Amniotic stem cell (primary cell): ENCODE measurements at places on chromosomes 3 and 15.

DNA sequence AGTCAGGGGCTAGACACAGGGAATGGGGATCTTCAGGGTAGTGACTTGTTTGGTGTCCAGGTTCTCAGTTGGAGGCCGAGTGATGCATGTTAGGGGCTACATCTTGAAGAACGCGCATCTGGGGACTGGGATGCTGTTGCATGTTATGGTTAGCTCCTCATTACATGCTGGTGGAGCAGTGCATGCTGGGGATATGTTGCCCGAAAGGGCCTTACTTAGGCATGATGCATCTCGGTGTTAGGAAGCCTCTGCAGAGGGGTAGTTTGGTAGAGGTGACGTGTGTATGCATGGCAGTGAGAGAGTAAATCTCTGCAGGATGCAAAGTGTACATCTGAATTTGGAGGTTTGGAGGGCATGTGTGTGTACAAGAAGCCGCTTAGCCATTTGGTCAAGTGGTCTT is 2.4 kb downstream of the EIF4G1 start:
- no peak for DNase-seq

GRCh38 chr3:46312991-46313390 is 40.9 kb upstream of the CCR2 start:
- no peak for DNase-seq

DNA sequence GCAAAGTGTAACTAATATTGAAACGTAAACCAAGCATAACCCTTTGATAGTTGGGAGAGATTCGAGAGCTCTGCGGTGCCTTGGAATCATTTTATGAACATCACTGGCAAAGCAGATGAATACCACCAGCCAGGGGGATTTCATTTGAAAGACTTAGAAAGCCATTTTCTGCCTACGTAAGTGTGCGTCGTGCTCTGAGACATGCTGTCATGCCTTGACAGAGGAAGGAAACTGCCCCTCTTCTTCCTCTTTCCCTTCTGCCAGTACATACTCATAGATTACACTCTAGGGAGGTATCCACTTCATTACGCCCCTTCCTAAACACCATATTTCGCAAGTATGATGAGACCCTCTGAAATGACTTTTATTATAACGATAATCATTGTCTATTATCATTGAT is 3.3 kb upstream of the MTHFS start:
- no peak for DNase-seq

DNA sequence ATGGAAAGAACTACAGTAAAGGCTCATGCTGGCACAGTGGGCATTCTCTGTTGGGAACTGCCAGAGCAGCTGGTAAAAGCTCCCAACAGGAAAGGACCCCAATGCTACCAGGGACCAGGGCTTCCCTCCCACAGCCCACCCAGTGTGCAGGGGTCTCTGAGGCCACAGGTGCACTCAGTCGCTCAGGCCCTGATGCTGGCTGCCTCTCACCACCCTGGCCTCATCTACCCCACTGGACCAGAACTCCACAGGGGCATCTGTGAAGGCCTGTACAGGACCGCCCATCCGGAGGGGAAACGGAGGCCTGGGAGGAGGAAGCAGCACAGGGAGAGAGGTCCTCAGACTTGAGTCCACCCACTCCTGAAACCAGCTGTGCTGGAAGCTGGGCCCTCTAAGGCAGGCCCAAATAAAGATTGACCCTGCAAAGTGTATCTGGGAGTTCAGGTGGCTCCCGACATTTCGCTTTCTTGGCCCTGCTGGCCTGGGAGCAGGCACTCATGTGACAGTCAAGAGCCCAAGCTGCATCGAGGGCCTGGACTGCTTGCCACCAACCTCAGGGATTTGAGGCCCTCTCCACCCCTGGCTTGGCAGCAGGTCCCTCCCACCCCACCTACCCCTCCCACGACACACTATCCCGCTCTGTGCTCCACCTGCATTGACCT is 12.7 kb downstream of the KLF15 start:
- no peak for DNase-seq

DNA sequence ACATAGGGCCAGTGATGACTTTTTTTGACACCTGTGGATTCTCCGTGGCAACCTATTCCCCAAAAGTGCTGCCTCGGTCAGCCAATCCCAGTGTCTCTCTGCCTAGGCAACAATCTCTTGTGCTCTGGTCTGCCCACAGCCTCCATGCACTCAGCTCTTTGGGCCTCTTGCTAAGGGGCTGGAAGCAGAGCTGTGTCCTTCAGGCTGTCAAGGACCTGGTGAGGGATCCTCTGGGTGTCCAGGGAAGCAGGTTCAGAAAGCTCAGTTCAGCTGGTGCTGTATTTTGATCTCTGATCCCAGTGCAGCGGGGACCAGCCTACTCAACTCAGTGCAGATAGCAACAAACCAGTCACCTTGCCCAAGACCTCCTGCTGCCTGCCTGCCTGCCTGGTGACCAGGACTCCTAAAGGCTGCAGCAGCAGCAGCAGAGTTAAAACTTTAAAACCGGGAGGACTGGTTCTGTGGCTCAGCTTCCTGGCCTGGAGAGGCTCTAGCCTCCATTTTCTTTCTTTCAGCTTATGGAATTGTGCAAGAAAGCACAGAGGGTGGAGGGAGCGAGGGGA is 6.2 kb downstream of the PAK6 start:
- DNase-seq: no peak

DNA sequence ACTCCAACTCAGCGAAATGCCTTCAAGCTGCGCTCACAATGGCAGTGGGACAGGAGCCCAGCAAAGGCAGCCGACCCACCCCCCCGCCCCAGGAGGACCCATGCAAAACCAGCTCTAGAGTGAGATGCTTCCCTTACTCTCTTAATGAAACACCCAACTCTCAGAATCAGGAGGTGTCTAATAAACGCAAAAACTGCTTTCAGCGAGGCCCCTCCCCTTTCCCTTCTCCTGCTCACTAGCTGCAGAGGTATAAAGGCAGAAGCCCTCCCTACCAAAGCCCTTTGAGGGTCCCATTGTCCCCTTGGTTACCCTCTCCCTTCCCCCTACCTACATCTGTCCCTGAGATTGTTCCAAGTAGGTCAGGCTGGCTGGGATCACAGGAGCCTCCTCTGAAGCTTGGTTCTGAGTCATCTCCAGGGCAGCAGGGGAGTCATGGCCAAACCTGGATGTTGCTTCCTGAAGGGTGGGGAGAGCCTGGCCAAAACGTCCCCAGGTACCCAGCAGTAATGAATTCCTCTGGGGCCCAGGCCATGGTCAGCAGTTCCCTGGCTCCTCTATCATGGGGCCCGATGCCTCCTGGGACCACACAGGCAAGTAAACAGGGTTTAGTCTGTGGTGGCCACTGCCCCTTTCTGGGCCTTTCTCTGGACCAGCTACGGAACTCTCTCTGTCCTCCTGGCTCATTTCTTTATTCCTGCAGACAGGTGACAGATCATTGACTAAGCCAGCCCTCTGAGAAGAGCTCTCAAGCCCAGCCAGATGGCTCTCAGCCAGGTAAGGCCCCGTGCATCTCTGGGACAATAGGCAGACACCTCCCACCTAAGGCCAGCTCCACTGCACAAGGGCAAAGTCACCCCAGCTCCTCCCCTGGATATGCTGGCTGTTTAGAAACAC is 8.6 kb downstream of the KLHL25 start:
- DNase-seq: no peak

DNA sequence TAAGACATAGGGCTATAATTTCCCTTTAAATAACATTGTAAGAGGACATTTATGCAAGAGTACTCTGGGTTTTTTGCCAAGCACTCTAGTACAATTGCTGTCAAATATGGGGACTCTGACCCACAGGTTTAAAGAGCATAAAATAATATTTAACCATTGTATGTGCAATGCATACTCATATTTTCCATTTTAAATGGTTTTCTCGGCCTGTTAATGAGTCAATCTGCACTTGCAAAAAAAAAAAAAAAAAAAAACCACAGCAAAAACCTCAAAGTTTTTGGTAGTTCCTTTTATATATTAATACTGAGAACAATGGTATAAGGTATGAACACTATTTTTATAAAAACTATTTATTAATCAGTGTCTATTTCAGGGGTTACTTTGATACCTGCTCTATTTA is 304.0 kb upstream of the CBLB start:
- DNase-seq: no peak
